ENCODE measurements at places on chromosomes 1 and 21.

GRCh38 chr1:234844479-234845031 is 234.6 kb upstream of the IRF2BP2 start:
- no peak for DNase-seq

GRCh38 chr1:150976401-150976821 is 1.8 kb upstream of the CERS2 start:
- no peak for DNase-seq

DNA sequence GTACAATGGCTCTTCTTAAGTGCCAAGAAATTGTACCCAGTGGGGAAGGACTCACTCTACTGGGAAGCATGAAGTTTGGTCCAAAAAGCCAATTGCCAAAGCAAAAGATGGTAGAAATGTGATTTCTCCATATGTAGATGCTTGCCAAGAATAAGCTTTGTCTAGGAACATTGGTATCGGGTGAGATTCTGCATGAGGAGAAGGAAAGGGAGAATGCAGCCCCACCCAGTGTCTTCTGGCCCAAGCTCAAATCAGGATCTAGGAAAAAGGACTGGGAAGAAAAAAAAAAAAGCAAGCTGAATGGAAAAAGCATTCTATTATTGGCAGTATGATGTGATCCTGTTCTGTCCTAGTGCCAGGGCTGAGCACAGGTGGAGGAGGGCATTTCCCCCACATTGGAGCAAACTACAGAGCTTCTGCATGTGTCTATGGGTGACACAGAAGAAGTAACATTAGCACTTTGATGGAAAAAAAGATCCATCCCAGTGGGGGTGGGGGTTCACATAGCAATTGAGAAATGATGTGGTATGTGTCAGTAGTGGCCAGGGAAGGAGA is 226.6 kb downstream of the KCNH1 start:
- DNase-seq = no peak

- DNase-seq = no peak
Measured at GRCh38 chr1:158180741-158181576, at the start of gene CD1D. TSS of gene CD1D (plus strand) at chr1:158180895. CDS start at chr1:158181102, 207 bp downstream.

- DNase-seq = no peak
Measured at GRCh38 chr1:8004113-8004802, 21.9 kb downstream of the ERRFI1 start.

GRCh38 chr1:6205849-6206519 is at the start of gene RNF207:
TSS of gene RNF207 (plus strand) at chr1:6206119. CDS start at chr1:6206536, 417 bp downstream.
- DNase-seq = no peak

DNA sequence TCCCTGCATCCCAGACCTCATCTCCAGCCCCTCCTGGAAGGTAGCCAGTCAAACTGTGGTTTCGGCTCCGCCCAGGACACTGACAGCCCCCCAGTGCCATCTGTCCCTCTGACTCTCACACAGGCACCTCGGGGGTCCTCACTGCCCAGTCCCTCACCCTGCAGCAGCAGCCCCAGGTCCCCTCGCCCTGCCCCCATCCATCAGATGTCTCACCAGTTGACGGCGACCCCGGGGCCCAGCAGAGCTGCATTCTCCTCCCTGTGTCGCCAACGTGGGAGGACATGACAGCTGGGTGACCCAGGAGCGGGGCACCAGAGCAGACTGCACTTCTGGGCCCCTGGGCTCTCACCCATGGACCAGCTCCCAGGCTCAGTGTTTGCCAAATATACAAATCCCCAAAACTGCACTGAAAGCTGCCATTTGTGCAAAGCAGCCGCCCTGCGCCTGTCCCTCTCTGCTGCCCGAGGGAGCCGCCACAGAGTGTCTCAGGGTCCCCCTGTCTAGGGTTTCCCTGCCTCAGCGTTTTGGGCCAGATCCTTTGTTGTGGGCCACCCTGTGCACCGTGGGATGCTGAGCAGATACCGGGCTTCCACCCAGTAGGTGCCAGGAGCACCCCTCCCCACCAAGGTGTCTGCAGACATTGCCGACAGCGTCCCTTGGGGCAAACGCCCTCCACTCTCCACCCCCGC is 48.2 kb downstream of the PRDM15 start:
- no peak for DNase-seq

- peak; percentile 56 for DNase-seq
Measured at GRCh38 chr1:32334864-32335534, 1.0 kb downstream of the MARCKSL1 start.

- DNase-seq = no peak
Measured at GRCh38 chr1:115829947-115830346, 11.0 kb downstream of the NHLH2 start.

DNA sequence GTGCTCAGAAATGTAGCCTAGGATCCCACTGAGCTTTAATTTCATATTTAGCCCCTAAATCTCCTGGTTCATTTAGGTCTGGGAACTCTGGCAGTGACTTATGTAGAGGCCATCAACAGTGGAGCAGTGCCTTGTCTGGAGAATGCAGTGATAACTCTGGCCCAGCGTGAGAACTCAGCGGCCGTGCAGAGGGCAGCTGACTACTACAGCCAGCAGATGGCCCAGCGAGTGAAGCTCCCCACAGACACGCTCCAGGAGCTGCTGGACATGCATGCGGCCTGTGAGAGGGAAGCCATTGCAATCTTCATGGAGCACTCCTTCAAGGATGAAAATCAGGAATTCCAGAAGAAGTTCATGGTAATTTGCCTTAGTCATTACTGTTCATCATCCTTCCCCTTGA is 17.8 kb downstream of the GBP6 start:
- DNase-seq = no peak

DNA sequence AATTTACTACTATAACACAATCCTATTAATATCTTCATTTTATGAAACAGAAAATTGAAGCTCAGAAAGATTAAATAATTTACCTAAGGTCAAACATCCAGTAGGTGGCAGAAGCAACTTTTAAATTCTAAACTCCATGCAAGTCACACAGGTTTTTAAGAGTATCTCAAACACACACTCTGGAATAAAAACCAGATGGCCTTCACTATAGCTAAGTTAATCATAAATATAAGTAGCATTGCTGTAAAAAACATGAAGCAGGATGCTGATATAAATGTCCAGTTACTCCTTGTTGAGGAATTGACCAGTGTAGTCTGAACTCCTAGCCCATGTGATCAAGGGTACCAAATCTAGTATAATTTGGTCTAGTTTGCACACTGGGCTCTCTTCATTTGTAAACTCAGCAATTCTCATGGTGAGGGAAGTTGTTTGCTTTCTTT is 9.4 kb upstream of the FMO3 start:
- DNase-seq = no peak

DNA sequence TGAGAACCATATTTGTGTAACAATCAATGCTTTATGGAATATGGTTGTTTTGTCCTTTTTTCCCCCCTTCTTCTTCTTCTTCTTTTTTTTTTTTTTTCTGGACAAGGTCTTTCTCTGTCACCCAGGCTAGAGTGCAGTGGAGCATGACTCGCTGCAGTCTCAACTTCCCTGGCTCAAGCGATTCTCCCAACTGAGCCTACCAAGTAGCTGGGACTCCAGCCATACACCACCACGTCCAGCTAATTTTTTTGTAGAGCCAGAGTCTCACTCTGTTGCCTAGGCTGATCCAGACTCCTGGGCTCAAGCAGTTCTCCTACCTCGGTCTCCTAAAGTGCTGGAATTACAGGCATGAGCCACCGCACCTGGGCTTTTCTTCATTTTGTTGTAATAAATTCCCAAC is 86.7 kb downstream of the FMN2 start:
- no peak for DNase-seq

GRCh38 chr1:76951153-76951552 is 83.9 kb downstream of the ST6GALNAC5 start:
- DNase-seq = no peak

DNA sequence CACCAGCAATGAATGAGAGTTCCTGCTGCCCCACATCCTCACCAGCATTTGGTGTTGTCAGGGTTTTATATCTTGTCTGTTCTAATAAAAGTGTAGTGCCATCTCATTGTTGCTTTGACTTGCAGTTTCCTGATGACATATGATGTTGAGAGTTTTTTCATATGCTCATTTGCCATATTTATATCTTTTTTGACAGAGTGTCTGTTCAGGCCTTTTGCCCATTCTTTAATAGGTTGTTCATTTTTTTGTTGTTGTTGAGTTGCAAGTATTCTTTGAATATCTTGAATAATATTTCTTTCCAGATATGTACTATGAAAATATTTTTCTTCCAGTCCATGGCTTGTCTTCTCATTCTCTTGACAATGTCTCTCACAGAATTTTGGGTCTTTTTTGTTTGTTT is 111.7 kb upstream of the KCNJ15 start:
- DNase-seq = no peak

- DNase-seq = no peak
Measured at GRCh38 chr1:67317803-67318202, 10.1 kb downstream of the IL12RB2 start.

GRCh38 chr1:64489707-64490106 is 19.8 kb downstream of the CACHD1 start:
- DNase-seq = no peak

DNA sequence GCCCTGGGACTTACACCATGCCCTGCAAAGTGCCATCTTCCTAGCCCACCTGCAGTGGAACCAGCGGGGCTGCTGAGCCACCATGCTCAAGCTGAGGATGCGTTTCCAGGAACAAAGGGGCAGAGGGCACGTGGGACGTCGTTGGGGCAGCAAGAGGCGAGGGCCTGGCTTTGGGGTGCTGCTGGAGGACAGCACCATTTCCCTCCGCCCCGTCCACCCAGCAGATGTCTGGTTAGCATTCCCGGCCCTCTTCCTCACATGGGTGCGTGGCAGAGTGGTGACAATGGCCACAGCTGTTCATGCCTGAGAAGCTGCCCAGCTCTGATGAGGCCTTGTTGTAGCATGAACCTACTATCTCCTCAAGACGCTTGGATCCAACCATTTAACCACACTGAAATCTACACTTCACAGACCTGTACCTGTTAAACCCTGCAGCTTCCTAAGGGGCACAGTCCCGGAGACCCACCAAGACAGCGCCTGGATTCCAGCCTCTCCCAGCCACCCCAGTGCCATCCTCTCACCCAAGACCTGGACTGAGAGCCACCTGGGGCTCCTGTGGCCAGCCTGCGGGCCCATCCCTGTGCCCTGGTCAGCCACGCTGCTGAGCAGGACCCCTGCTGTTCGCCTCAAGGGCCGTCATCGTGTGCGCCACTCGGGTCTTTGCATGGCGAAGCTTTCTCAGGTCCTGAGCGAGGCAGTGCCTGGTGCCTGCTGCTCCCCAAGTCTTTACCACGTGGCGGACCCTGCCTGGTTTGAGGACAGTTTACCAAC is 33.2 kb downstream of the SLC45A1 start:
- DNase-seq = no peak

DNA sequence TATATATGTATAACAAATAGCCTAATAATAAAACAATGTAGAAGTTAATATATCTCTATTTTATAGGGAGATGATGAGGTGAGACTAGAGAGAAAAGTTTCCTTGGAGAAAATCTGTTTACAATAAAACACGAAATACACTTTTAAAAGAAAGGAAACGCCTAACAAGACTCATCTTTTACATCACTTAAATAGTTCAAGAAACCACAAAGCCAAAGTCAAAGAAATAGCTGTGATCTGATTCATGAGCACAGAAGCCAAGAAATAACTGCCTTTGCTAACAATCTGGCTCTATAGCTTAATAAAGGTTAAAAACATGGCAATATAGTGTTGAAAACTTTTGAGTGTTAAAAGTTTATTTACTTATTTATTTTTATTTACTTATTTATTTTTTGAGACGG is 61.5 kb downstream of the TOR3A start:
- DNase-seq = peak; percentile 11

DNA sequence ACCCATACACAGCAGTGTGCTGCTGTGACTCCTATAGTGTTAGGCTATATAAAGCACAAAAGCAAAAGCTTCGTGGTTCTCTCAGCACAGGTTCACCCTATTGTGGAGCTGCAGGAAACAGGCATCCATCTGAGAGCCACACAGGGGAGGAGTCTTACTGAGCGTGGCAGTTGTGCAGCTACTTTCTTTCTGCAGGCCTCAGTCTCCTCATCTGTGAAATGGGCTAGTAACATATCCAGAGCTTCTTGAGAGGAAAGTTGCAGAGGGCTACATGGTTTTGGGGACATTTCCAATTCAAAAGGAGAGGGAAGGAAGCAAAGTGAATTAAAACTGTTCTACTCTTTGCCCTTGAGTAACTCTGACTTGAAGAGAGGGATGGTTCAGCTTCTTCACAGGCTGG is 142.0 kb downstream of the FOXD2 start:
- DNase-seq = no peak

GRCh38 chr21:42820616-42821465 is 58.5 kb downstream of the WDR4 start:
- no peak for DNase-seq

DNA sequence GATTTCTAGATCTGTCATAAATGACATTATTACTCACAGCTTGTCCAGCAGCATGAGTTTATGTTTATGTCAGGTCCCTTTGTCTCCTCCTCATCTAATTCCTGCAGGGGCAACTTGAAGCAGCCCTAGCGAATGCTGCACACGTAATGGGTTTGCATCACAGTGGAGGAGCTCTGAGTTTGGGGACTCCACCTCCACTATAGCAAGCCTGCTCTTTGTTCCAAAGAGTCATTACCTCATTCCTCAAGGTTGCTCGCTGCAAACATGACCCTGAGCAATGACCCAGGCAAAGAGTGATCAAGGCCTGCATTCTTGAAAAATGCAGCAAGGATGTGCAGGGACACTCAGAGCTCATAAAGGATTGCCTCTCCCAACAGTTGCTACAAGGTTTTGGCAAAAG is 261.9 kb downstream of the HHIPL2 start:
- DNase-seq = no peak

DNA sequence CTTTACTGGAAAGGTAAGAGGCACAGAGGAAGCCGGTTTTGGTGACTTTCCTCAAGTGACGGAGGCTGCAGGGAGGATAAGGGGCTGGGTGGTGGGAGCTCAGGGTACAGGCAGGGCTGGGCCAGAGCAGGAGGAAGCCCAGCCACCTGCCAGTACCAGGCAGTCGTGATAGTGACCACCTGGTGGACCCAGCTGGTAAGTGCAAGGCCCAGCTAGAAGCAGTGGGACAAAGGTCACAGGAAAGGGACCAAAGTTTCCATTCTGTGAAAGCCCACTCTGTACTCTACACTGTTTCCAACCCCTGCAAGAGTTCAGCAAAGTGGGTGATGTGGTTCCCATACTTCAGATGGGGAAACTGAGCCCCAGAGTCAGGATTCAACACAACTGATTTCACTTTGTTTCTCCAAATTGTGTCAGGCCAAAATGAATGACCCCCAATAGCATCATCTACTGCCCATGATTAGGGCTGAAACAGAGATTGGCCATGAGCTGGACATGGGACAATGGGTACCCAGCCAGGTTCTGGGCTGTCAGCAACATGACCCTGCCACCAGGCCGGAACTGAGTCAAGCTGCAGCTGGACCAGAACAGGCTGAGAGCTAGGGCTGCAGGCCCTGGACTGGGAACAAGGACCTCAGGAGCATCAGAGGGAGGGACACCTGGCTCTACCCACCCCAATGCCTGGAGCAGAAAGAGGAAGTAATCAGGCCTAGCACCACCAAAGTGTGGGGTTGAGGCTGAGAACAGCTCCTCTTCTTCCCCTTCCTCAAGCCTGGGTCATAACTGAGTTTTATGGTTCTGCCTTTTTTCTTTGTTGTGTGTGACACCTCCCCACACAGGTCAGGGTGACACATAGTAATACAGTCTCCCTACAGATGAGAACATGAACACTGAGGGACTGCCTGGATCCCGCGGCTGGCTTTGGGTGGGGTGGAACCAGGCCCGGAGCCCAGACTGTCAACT is 50.2 kb downstream of the KCNN3 start:
- DNase-seq = peak; percentile 45
